ENCODE measurements at places on chromosomes 2 and 18.

DNA sequence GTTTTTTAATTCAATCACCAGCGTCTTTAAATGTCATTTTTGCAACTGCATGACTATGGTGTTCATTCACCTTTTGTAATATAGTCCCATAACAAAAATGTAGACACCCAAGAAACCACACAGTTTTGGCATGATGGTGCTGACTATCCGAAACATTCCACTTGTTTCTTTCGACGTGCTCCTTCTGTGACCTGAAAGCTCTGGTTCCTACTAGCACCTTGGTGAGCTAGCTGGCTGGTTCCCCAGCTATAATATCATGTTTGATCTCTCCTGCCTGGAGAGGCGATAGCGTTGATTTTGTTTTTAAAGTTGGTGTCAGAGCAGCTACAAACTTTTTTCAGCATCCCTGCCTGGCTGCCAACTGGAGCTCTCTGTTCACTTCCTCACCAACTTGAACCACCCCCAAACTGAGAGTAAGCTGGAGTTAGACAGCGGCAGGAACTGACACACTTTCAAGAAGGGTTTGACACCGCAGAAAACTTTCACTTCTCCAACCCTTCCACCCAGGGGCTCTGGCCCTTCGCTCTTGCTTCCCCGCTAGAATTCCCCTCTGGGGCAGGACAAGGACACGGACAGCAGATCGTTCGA, 1.1 kb downstream of the ATAD2B start:
- H3K4me3 ChIP-seq: peak overlapping the region; percentile 91
- H3K27me3 ChIP-seq: no peaks in the 10 kb centered on the region
- H3K27ac ChIP-seq: peak overlapping the region; percentile 97

DNA sequence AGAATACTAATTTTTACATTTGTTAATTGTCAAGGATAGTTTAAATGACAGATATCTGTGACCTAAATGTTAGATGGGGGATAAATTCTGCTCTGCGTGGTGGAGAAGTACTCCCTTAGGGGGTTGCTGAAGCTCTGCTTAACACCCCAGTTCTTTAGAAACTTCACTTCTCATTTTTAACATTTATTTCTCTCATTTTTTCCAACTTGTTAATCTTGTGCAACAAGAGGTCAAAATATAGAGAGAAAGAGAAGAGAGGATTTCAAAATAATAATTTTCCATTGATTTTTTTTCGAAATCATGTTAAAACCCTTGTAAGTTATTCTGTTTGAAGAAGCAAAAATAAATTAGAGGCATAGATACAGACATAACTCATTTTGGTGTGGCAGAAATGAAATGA, 61.3 kb upstream of the SLC8A1 start:
- no peak overlapping the region for H3K4me3 ChIP-seq
- no peaks in the 10 kb centered on the region for H3K27me3 ChIP-seq
- H3K4me1 ChIP-seq: no peaks in the 10 kb centered on the region
- H3K36me3 ChIP-seq: peaks cover 2% of the 10 kb centered on the region

- peaks cover 49% of the 10 kb centered on the region for H3K4me1 ChIP-seq
- DNase-seq: no peak
- H3K36me3 ChIP-seq: peaks cover 22% of the 10 kb centered on the region
- peak overlapping the region; percentile 96 for H3K27ac ChIP-seq
- no peaks in the 10 kb centered on the region for H3K27me3 ChIP-seq
- peak overlapping the region; percentile 94 for H3K4me3 ChIP-seq
Observed at GRCh38 chr2:63589148-63589958, 590 bp downstream of the MDH1 start.

GRCh38 chr2:98412751-98413458, 31.8 kb upstream of the INPP4A start:
- peak; percentile 30 for DNase-seq
- peaks cover 5% of the 10 kb centered on the region for H3K4me1 ChIP-seq
- H3K4me3 ChIP-seq: no peak overlapping the region
- no peaks in the 10 kb centered on the region for H3K36me3 ChIP-seq

DNA sequence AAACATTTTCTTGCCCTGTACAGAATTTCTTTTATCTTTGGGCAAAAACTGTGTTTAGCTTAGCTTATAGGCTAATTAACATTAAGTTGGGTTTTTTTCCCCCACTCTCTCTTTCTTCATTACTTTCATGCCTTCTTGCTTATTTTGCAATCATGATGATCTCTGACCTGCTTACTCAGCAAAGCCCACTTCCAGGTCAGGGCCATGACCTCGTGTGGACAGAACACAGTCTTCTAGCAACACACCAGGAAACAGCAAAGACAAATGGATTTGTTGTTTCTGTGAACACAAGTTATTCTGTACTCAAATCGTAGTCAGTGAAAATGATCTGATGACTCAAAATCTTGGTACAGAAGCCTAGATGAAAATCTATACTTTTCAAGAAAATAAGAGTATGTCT, 60.7 kb downstream of the SPATS2L start:
- no peak overlapping the region for H3K4me3 ChIP-seq
- no peak overlapping the region for H3K27ac ChIP-seq
- no peaks in the 10 kb centered on the region for H3K4me1 ChIP-seq
- no peak for DNase-seq
- no peaks in the 10 kb centered on the region for H3K36me3 ChIP-seq

DNA sequence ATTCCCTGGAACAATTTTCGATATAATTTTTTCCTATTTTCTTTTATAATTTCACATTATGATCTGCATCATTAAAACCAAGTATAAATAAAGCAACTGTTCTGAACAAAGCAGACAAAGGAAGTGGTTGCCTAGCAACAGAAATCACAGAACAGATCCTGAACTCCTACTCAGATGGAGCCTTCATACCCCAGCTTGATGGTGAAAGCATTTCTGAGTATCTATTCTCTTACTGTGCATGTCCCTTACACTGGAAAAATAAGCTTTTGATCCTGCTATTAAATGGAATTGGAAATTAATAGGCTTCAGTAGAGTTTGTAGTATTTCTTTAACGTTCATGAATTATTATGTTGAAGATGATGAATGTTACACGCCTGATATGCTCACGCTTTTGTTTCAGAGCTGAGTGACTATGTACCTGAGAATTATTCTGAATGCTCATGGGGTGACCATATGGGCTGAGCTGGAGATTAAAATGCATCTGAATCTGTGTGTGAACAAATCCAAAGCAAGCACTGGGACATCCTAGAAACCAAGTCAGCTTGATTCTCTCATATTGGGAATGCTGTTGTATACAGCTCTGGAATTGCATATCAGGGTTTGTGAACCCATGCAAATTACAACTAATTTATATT, 254.0 kb downstream of the KCNJ3 start:
- H3K4me1 ChIP-seq: no peaks in the 10 kb centered on the region
- no peaks in the 10 kb centered on the region for H3K36me3 ChIP-seq
- no peak overlapping the region for H3K27ac ChIP-seq
- no peak for DNase-seq

DNA sequence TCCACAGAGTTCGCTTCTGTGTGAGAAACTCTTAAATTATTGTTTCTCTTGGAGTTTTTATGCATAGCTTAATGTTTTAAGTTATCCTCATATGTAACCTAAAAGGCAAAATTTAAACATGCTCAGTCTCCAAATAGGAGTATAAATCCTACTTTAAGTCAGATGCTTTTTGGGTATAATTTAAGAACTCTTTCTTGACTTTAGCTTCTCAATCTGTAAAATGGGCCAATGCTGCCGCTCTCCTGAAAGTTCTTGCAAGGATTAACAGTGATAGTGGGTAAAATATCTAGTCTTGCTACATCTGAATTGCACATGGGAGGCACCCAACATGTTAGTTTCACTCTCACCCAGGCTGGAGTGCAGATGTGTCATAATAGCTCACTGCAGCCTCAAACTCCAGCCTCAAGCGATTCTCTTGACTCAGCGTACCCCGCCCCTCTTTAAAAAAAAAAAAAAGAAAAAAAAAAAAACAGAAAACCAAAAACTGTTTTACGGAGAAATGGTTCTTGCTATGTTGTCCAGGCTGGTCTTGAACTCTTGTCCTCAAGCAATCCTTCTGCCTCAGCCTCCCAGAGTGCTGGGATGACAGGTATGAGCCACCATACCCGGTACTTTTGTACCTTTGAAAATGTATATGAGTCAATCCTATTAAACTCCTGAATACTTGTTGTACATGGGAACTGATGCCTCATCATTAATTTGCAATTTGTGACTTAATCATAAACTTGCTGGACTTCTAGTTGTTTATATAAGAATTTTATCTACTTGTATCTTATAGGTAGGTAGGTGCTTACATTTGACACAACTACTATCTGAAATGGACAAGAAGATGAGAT, 1.8 kb downstream of the FBXO48 start:
- no peak for DNase-seq
- peak overlapping the region; percentile 96 for H3K27ac ChIP-seq
- H3K27me3 ChIP-seq: no peaks in the 10 kb centered on the region
- peaks cover 44% of the 10 kb centered on the region for H3K4me1 ChIP-seq
- H3K4me3 ChIP-seq: peak overlapping the region; percentile 96

- peak overlapping the region; percentile 73 for H3K4me3 ChIP-seq
- DNase-seq: peak; percentile 37
- peaks cover 4% of the 10 kb centered on the region for H3K36me3 ChIP-seq
- H3K27me3 ChIP-seq: no peaks in the 10 kb centered on the region
Observed at GRCh38 chr2:10028988-10029874, 14.1 kb upstream of the KLF11 start.

DNA sequence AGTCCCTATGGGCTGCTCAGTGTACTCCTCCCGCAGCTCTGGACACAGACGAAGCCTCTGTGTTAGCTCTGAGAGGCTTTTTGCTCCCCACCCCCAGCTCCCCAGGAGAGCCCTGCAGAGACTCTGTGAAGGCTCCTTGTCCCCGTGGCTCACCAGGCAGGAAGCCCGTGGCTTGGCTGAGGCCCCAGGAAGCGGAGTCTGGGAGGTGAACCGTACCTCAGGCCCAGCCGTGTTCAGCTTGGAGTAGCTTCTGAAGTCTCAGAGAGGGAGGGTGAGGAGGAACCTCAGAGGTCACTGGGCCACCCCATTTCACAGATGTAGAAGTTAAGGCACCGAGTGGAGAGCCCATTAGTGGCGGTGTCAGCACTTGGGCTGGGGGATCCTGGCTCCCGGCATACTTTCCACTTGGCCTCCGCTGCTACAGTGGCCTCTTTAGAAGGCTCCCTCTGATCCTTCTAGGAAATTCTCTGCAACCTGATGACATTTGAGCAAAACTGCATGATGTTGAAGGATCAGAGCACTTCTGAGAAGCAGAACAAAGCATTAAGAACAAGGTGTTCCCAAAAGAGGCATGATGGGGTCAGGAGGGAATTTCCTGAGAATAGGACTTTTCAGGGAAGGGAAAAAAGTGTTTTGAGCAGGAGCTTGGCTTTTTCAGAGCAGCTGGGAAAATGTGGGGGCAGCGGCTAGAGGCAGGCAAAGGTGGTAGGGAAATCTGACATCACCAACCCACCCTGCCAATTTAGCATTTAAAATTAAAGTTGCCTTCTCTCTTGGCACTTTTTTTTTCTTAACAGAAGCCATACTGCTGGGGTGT, 79.1 kb downstream of the MCFD2 start:
- DNase-seq: no peak
- H3K4me1 ChIP-seq: no peaks in the 10 kb centered on the region
- no peaks in the 10 kb centered on the region for H3K27me3 ChIP-seq
- no peak overlapping the region for H3K4me3 ChIP-seq
- H3K27ac ChIP-seq: no peak overlapping the region
- H3K36me3 ChIP-seq: no peaks in the 10 kb centered on the region
